ENCODE measurements at places on chromosomes 3 and 15.
A peak's percentile ranks its signal among the peaks of the same experiment; 100 is the strongest.

DNA sequence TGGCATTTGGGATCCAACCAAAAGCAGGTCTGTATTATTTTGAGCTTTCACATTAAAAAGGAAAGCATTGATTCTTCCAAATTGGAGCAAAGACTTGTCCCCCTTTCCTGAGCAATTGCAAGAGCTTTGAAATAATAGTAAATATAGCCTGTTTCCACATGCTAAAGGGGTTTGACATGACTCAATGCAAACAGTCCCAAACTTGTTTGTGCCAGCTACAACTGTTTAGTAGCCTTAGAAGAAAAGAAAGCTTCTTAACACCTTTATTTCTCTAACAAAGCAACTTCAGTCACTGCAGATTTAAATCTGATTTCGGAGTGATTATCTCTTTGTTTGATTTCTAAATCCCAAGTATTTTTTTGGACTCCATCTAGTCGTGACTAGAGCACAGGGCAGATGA lies 180.2 kb downstream of the SEMA6D start:
- H3K4me1 ChIP-seq = no peaks in the 10 kb centered on the region
- no peak overlapping the region for H3K27ac ChIP-seq
- H3K36me3 ChIP-seq = no peaks in the 10 kb centered on the region
- DNase-seq = no peak
- H3K4me3 ChIP-seq = no peak overlapping the region

DNA sequence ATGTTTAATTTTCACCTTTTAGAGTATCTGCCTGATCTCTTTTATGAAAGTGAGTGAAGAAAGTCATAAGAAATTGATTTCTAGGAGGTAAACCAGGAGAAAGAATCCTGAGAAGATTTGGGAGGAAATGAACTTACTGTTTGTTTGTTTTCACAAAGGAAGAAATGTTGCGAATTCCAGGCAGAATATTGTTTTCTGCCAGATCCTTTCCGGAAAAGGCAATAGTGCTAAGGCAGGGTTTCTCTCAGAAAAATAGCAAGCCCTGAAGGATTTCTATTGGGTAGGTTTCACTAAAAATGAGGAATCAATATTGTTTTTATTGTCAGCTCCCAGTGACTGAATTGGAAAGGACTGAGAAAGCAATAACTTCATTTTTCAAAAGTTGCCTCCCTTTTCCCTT lies 85.7 kb upstream of the TGFBR2 start:
- no peak for DNase-seq
- no peak overlapping the region for H3K27ac ChIP-seq
- H3K27me3 ChIP-seq = no peaks in the 10 kb centered on the region
- no peaks in the 10 kb centered on the region for H3K36me3 ChIP-seq
- no peak overlapping the region for H3K4me3 ChIP-seq

DNA sequence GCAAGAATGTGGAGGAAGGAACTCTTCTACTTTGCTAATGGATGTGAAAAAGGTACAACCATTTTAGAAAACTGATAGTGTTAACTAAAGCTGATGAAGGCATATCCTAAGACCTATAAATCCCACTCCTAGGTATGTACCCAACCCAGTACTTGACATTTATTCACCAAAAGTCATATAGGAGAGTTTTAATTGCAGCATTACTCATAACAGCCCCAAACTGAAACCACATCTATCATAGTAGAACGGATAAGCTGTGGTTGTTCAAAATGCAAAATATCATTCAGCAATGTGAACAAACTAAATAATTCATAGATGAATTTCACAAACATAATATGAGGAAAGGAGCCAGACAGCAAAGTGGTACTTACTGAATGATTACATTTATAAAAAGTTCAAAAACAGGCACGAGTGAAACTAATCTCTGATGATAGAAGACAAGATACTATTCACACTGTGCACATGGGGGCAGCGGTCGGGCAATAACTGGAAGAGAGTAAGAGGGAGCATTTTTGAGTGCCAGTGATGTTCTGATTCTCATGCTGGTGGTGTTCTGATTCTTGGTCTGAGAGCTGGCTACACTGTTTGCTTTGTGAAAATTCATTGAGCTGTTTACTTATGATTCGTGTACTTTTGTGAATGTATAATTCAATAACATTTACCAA lies 34.3 kb downstream of the GOLIM4 start:
- H3K36me3 ChIP-seq = peaks cover 22% of the 10 kb centered on the region
- H3K27me3 ChIP-seq = no peaks in the 10 kb centered on the region
- peaks cover 30% of the 10 kb centered on the region for H3K4me1 ChIP-seq
- no peak overlapping the region for H3K27ac ChIP-seq

DNA sequence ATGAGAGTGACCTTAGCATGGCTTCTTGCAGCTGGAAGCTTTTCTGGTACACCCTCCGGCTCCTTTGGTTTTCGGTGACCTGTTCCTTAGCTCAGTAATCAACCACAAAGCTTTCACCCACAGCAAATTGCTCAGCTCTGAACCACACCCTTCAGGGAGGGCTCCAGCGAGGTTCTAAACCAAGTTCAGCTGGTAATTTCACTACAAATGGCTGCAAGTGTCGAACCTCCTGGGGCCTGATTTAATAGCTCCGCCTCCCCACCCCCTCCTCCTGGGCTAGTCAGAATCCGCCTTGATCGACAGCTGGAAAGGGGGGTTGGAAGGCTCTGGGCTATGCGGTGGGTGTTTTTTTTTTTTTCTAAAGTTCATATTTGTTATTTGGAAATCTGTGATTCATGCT lies 150.9 kb upstream of the MCTP2 start:
- no peak for DNase-seq
- H3K4me3 ChIP-seq = peak overlapping the region; percentile 20
- no peaks in the 10 kb centered on the region for H3K27me3 ChIP-seq
- H3K36me3 ChIP-seq = no peaks in the 10 kb centered on the region

DNA sequence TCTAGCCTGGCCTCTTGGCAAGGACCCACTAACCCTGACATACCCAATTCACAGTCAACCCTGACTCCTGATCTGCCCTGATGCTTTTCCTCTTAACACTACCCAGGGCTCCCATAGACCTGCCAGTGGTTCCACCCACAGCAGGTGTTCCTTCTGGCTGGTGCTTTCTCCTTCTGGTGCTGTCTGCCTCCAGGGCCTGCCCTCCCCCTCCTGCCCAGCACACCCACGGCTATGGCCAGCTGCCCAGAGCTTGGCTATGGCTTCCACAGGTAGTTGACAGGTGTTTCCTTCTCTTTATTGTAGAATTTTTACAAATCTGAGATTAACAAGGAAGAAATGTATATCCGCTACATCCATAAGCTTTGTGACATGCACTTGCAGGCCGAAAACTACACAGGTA lies 46.5 kb upstream of the MANF start:
- H3K36me3 ChIP-seq = peaks cover 7% of the 10 kb centered on the region
- H3K4me3 ChIP-seq = no peak overlapping the region
- DNase-seq = no peak
- H3K27ac ChIP-seq = no peak overlapping the region
- H3K4me1 ChIP-seq = peaks cover 24% of the 10 kb centered on the region

GRCh38 chr3:25151903-25152295 lies 276.2 kb upstream of the RARB start:
- no peak overlapping the region for H3K27ac ChIP-seq
- H3K36me3 ChIP-seq = peaks cover 6% of the 10 kb centered on the region
- DNase-seq = no peak
- peaks cover 35% of the 10 kb centered on the region for H3K4me1 ChIP-seq

GRCh38 chr3:139121513-139122220 lies 77.0 kb upstream of the PRR23C start:
- peaks cover 23% of the 10 kb centered on the region for H3K4me1 ChIP-seq
- H3K27me3 ChIP-seq = peaks cover 6% of the 10 kb centered on the region
- H3K27ac ChIP-seq = no peak overlapping the region
- H3K4me3 ChIP-seq = no peak overlapping the region

DNA sequence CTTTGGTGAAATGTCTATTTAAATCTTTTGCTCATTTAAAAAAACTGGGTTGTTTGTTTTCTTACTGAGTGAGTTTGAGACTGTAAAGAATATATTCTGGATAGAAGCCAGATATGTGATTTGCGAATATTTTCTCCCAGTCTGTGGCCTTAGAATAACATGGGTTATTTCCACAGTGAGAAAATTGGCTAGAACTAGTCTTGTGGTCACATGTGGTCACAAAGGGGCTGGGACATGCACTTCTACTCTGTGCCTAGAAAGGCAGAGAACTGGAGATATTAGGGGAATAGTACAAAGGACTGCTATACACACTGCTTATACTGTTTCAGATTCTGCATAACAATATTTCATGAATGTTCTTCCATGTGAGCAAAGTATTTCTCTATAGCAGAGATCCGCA lies 79.9 kb upstream of the RGMA start:
- no peak for DNase-seq
- no peaks in the 10 kb centered on the region for H3K36me3 ChIP-seq
- H3K4me1 ChIP-seq = peaks cover 10% of the 10 kb centered on the region

- H3K4me1 ChIP-seq = no peaks in the 10 kb centered on the region
- no peak overlapping the region for H3K27ac ChIP-seq
- DNase-seq = no peak
- peaks cover 40% of the 10 kb centered on the region for H3K36me3 ChIP-seq
- no peaks in the 10 kb centered on the region for H3K27me3 ChIP-seq
Measured at GRCh38 chr3:134197681-134198261, 52.9 kb downstream of the RYK start.

DNA sequence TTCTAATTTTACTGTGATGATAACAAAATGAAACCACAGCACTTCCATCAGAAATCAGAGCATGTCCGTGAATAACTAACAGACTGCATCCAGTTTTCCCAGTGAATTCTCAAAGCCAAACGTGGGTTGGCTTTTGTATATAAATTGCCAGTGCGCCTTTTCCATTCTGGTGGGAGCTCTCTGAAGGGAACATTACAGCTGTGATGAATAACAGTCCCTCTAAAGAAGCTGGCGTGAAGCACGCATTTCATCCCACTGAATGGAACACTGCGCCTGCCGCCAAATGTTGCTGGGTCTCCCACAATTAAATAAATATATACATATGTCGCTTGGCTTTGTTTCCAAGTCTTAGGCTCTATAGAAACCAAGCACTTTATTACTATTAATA lies 113.0 kb upstream of the PFN2 start:
- peaks cover 50% of the 10 kb centered on the region for H3K4me1 ChIP-seq
- H3K27me3 ChIP-seq = no peaks in the 10 kb centered on the region
- no peak for DNase-seq
- H3K36me3 ChIP-seq = no peaks in the 10 kb centered on the region
- H3K4me3 ChIP-seq = peak overlapping the region; percentile 12
- H3K27ac ChIP-seq = no peak overlapping the region

DNA sequence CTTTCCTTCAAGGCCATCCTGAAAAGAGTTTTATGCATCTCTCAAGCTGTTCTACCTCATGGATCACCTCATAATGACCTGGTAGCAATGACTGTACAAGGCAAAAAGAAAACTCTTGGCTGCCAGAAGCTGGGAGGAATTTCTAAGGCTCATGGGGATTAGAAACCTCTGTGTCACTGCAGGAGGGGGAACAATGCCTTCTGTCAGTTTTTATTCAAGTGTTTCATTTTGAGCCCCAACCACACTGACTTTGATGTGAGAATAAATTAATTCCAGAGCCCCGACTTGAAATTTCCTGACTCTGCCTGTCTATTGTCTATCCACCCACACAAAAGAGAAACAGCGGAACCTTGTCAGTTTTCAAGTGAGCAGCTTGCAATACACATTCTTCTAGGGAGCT lies 58.7 kb upstream of the MRPL3 start:
- no peak overlapping the region for H3K4me3 ChIP-seq
- H3K27me3 ChIP-seq = peaks cover 37% of the 10 kb centered on the region
- H3K4me1 ChIP-seq = no peaks in the 10 kb centered on the region
